Spinal cord (tissue), 10 donors: ENCODE measurements at places on chromosomes 3 and 15. TPM values are rescaled to one million over a fixed set of nuclear protein-coding genes. Genes with fewer than 3 reads are reported as not detected.

Gene CYP1A2
- total RNA-seq = not detected

DNA sequence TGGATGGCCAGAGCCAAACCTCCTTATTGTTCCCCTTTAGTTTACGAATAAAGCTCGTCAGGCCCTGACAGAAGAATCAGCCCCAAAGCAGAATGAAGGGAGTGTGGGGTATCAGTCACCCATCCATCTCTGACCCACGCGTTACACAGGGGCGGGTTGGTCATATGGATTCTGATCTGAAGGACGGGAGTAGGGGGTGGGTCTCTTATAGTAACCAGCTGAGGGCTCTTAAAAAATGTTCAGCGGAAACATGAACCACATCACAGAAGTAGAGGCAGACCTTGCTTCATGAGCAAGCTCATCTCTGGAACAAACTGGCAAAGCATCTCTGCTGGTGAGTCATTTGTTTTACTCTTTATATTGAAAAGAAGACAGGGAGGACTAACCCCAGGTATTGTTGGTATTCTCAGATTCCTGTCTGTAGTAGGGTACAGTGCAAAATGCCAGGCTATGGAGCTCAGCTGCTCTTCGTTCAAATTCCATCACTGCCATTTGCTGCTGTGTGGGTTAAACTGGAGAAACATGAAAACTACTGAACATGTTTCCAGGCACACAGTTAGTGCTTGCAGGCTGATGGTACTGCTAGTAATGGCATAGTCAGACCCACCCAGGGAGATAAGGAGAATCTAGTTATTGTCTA, at the start of gene CXCR6:
CXCR6 (plus strand) TSS at position 258 of the 640 bp plus-strand sequence. CDS start 3,018 bp downstream, outside the sequence.
- no peak for DNase-seq

GRCh38 chr3:170660139-170660538, 74.3 kb upstream of the SLC7A14 start:
- no peak for DNase-seq

DNA sequence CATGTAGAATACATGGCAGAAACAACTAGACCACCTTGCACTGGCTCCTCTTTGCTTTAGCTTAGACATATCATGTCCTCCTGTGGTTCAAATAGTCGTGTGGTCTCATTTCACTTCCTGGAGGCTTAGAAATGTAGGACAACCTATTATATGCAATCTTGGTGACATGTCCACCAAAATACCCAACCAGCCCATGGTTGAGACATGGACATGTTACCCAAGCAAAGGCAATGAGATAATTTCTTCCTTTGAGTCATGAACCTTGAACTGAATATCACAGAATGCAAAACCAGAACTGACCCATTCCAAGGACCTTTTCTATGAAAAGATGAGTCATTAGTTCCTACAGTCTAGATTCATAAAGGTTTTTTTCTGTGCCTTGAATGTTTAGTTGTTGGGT, 309.0 kb upstream of the MDFIC2 start:
- DNase-seq = no peak

GRCh38 chr3:65265942-65266590, 578.3 kb upstream of the ADAMTS9 start:
- no peak for DNase-seq

Gene IRAK2
- total RNA-seq = 6.1 TPM

DNA sequence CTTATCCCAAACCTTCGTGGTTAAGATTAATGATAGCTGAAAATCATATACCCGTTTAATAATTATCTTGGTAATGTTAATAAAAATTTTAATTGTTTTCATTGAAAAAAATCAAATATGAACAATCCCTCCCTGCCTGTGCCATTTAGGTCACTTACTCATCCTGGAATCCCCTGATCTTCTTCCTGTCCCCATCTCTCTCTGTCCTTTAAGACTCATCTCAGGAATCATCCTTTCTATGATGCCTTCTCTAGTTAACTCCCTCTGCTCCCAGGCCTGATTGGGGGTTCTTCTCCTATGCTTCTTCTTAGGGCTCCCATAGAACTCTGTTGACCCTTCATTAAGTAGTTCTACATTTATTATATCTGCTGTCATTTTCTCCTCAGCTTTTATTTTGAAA, 91.6 kb downstream of the MBNL1 start:
- no peak for DNase-seq

Gene IQGAP1
- total RNA-seq = 126 TPM

Gene LSAMP
- total RNA-seq = 126 TPM

GRCh38 chr15:88467073-88467934, at the start of the genes MRPL46 and MRPS11:
Gene MRPL46, minus strand, starts transcription at chr15:88467388. Its CDS starts 11 bp downstream, at chr15:88467377.
Gene MRPS11, plus strand, starts transcription at chr15:88467708. Its CDS starts 10 bp downstream, at chr15:88467718.
- peak; percentile 92 for DNase-seq

- no peak for DNase-seq
Observed at GRCh38 chr3:69563981-69564380, 175.3 kb upstream of the MITF start.

GRCh38 chr3:120145542-120146285, 51.5 kb upstream of the GSK3B start:
- DNase-seq = no peak

GRCh38 chr3:144502402-144502801, 530.8 kb downstream of the DIPK2A start:
- no peak for DNase-seq

Gene CFAP20DC
- total RNA-seq = 1.7 TPM

Gene GNAT1
- total RNA-seq = not detected

DNA sequence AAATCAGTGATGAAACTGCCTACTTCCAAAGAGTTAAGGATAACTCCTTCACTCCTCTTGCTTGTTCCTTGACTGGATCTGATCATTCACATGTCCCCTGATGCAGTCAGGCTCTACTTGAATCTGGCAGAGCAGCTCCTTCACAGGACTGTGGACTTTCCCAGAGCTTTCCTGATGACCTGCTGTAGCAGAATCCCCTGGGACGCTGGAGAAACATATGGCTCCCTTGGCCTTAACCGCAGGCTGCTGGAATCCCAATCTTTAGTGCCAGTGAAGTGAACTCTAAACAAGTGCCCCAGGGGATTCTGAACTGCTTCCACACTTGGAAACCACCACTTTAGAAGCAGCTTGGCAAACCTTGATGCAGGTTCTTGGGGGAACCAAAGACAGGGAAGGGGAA, 217.8 kb downstream of the CHST2 start:
- no peak for DNase-seq

DNA sequence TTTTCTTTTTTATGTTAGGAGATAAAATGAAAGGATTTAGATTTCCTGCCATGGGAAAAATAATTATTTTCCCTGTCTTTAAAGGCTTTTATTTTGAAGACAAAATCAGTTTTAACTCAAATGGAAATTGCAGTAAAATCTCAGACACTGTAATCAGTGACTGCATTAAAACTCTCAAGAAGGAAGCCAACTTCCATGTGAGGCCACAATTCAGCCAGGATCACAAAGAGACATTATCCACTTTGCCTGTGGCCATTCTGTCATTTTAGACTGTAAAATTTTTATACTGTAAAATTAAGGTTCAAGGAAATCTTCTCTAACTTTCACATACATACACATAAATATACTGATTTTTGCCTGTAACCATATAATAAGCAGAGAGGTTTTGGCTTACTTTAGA, 304.0 kb downstream of the TIGIT start:
- no peak for DNase-seq

Gene ARGFX
- not detected for total RNA-seq

DNA sequence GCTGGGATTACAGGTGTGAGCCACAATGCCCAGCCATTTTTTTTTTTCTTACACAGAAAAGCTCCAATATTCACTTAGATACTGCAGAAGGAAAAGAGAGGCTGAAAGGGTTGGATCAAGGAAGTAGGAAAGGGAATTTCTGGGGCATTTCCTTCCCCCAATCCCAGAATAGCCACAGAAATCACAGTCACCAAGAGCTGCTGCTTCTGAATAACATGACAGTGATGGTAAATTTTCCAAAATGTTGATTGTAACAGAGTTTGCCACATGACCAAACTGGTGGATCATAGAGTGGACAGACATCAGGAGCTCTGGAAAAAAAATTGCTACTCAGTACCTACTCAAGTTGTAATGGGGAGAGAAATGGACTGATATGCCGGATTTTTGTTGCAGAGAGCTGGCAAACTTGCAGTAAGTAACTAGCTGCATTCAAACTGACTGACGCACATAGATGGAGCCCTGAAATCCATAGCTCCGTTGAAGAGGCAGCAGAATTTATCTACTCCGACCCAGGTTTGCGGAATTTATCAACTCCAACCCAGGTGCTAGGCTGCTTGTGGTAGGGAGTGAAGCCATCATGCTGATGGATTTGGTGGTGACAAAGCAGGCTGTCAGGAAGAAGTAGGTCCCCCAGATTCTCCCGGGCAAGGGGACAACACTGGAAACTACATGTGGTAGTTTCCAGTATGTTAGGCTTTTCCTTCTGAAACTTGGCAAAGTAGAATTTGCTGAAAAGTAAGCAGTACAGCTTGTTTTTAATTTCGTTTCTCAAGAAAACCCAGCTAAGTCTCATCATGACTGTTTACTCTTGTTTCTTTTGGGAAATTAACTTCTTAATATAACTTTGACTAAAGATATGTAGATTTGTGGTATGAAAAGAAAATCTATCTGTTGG, 10.5 kb upstream of the ADPGK start:
- DNase-seq = no peak

Gene PIGZ
- 4.6 TPM for total RNA-seq

Gene NR1I2
- 0.69 TPM for total RNA-seq

DNA sequence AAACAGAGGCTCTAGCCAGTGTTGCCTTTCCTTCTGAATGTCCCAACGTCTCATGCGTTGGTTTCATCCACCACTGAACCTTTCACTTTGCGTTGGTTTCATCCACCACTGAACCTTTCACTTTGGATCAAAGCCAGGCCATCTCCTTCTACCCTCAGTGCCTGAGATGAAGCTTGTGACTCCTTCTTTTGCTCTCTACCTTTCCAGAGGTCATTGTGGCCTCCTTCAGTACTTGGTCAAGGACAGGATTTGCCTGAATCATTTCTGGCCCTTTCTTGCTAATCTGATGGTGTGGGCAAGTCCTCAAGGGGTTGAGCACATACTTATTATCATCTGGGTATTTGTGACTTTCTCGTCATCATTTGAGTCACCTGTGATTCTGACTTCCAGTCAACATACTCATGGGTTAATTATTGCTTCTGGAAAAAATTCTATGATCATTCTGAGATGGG, 50.0 kb downstream of the SELENOT start:
- DNase-seq = no peak

- no peak for DNase-seq
Observed at GRCh38 chr3:55521064-55521737, 34.1 kb upstream of the WNT5A start.

- DNase-seq = no peak
Observed at GRCh38 chr3:149670742-149671492, 13.1 kb upstream of the WWTR1 start.

- no peak for DNase-seq
Observed at GRCh38 chr3:138678086-138678485, 69.5 kb downstream of the FAIM start.

Gene SEMA3G
- total RNA-seq = 26.6 TPM

Gene PLS1
- 4.7 TPM for total RNA-seq

- DNase-seq = no peak
Observed at GRCh38 chr3:16148783-16149182, 25.7 kb upstream of the GALNT15 start.

- no peak for DNase-seq
Observed at GRCh38 chr15:93060336-93061248, 28.4 kb downstream of the RGMA start.
